ENCODE measurements at places on chromosomes 1 and 21.

GRCh38 chr1:225878282-225878681 is 3.9 kb downstream of the TMEM63A start:
- DNase-seq, result no peak

- no peak for DNase-seq
Observed at GRCh38 chr1:92476071-92476631, 10.6 kb downstream of the GFI1 start.

DNA sequence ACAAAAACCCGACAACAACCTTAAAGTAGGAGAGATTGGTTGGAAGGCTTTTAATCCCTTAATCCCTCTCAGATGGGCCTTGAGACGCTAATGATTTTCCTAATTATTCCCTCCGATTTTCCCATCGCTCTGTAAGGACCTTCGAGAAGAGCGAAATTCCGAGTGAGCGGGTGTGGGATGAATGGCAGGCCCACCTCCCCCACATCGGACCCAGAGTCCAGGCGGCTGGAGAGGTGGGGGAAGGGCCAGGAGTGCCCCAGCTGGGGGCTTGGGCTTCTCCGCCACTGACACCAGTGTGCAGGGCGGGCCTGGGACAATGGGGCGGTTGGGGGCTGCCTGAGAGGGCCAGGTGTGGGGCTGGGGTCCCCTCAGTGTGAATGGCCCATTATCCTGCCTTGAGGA is 23.4 kb downstream of the RHBG start:
- no peak for DNase-seq

DNA sequence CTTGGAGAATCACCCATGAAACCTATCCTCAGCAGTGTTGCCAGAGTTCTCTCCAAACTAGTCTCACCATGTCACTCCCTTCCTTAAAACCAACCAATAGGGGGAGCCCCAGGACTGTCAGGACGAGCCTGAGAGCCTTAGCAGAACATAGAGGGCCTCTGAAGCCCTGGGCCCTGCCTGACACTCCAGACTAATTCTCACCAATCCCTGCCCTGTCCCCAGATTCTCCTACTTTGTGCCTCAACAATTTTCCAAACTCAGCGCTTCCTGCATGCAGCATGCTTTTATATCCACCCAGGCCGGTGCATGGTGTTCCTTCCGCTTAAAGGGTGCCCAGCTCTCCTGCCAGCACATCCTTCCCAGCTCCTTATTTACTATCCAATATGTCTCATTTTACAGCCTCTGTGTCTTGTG is 42.7 kb downstream of the HSD3B1 start:
- peak; percentile 80 for DNase-seq

DNA sequence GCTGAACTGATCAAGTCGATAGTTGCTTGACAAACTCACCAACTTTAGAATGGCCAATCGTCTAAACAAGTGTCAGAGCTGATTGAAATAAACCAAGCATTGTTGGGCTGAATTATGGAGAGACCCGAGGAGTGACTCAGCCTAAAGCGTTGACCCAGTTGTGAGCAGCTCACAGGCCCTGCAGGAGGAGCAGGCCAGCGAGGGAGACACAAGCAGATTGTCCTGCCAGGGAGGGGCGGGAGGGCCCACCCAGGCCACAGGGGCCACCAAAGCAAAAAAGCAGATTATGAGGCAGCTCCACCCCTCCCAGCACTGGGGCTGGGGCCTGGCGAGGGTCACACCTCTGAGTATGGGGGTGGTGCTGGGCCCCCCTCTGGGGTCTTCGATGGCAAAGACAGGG is 10.1 kb upstream of the MATN1 start:
- DNase-seq, result no peak

- no peak for DNase-seq
Observed at GRCh38 chr1:202852163-202852904, 36.6 kb downstream of the RABIF start.

DNA sequence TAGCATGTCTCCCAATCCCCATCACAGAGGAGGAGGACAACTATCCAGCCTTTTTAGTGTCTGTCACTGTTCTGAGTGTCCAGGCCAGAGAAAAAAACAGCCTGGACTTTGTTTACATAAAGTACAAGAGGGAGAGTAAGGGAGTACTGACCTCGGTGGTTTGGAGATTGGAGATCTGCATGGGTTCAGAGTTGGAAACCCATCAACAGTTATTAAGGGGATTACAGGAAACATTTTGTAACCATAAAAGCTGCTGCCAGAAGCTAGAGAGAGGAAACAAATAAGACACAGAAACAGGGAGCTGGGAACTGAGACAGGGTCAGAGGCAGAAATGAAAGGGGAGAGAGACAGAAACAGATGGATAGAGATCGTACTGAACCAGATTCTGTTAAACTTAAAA is 131.5 kb upstream of the CTTNBP2NL start:
- DNase-seq, result no peak

DNA sequence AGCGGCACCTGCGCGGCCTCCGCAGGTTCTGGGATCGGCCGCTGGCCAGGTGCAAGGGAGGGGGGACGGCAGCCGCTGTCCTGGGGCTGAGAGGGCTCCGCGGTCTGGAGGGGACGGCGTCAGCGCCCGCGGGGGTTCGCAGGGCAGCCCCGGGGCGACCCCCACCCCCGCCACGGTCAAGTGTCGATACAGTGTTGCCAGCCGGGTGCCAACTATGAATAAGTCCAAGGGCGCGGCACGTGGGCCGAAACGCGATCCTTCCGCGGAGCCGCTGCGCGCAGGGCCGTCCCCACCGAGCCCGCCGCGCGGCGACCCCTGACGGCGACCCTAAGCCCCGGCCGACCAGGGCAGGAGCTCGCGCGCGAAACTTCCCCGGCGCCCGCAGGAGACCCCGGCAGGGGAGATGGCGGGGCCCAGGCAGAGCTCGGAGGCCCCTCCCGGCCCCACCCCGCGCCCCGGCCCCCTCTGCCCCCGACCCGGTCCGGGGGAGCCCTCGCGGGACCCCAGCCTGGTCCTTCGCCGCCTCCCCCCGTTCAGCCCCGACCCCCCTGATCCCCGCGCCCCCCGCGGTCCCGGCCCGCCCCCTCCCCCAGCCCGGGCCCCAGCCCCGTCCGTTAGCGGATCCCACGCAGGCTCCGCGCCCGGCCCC is 586 bp upstream of the AGPAT3 start:
- peak; percentile 42 for DNase-seq

- DNase-seq, result no peak
Observed at GRCh38 chr1:45200906-45201500, 5.4 kb downstream of the ZSWIM5 start.

- DNase-seq, result no peak
Observed at GRCh38 chr1:231699784-231700183, 73.2 kb downstream of the DISC1 start.

GRCh38 chr1:236377832-236378535 is 16.1 kb upstream of the EDARADD start:
- DNase-seq, result no peak

- DNase-seq, result no peak
Observed at GRCh38 chr1:186948535-186948934, 119.8 kb downstream of the PLA2G4A start.

DNA sequence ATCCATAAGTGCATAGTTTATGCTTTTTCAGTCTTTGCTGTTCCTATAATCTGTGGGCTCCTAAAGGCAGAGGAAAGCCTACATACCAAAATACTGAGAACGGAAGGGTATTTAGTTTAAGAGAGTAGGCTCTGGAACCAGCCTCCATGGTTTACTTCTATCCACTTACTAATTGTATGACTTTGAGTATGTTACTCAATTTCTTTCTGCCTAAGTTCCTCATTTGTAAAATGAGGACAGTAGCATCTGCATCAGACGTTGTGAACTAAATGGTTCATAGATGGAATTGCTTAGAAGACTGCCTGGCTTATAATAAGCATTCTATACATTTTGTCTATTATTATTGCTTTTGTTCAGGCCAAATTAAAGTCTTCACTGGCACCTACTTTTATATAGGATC is 111.0 kb downstream of the NTNG1 start:
- no peak for DNase-seq

GRCh38 chr1:231628207-231628876 is 1.8 kb downstream of the DISC1 start:
- peak; percentile 3 for DNase-seq

GRCh38 chr1:208362011-208362410 is 117.8 kb upstream of the PLXNA2 start:
- DNase-seq, result no peak

GRCh38 chr1:182616130-182617013 is 12.2 kb upstream of the RGS16 start:
- DNase-seq, result peak; percentile 84

DNA sequence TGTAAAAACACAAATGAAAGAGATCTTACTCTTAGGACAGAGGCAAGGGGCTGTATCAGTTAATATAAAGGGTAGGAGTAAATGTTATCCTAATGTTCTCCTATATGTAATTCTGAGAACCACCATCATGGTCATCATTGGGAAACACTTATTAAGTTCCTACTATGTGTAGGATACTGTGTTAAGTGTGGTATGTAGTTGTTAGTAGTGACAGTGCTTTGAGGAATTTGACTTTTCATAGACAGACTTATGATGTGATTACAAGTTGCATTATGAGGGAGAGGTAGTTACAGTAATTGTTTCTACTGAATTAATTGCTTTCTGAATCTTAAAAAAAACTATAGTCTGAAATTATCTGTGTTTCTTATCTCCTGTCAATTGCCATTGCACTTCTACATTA is 51.8 kb upstream of the PGD start:
- no peak for DNase-seq

Measured in NCI-H1436 (cell line).